ENCODE measurements at places on chromosomes 3 and 15. TPM values are rescaled to one million over a fixed set of nuclear protein-coding genes. Genes with fewer than 3 reads are reported as not detected.

ZNF620 gene
- total RNA-seq = 2.9 TPM

RAP2B gene
- 15.0 TPM for total RNA-seq

GOLGA6A gene
- not detected for total RNA-seq

HRG gene
- 0.16 TPM for total RNA-seq

ARGFX gene
- total RNA-seq = not detected

TMCC1 gene
- 31.2 TPM for total RNA-seq

ASB14 gene
- not detected for total RNA-seq

FNDC3B gene
- total RNA-seq = 149 TPM

PAK6 gene
- 9.3 TPM for total RNA-seq

HTR3E gene
- total RNA-seq = not detected

LRRN1 gene
- total RNA-seq = 1.2 TPM

AEN gene
- total RNA-seq = 48.7 TPM

ADAMTS7 gene
- 10.8 TPM for total RNA-seq

NANOGP8 gene
- 0.75 TPM for total RNA-seq

ADCY5 gene
- total RNA-seq = not detected

PLCH1 gene
- 0.12 TPM for total RNA-seq

GOLGA8Q gene
- 2.0 TPM for total RNA-seq

TMEM41A gene
- 15.3 TPM for total RNA-seq

A4GNT gene
- not detected for total RNA-seq

TLR9 gene
- not detected for total RNA-seq

WWTR1 gene
- 54.9 TPM for total RNA-seq

FBXL2 gene
- 9.6 TPM for total RNA-seq

SERPINI2 gene
- total RNA-seq = not detected

SLC28A1 gene
- total RNA-seq = not detected

ITIH1 gene
- not detected for total RNA-seq

DPPA2 gene
- total RNA-seq = not detected

ACKR4 gene
- total RNA-seq = not detected

TMIE gene
- 0.26 TPM for total RNA-seq

RHO gene
- not detected for total RNA-seq

Data from MCF 10A (cell line).